IMR-90 (cell line): ENCODE measurements at places on chromosomes 11 and 22. TPM values are rescaled to one million over a fixed set of nuclear protein-coding genes. Genes with fewer than 3 reads are reported as not detected.

DNA sequence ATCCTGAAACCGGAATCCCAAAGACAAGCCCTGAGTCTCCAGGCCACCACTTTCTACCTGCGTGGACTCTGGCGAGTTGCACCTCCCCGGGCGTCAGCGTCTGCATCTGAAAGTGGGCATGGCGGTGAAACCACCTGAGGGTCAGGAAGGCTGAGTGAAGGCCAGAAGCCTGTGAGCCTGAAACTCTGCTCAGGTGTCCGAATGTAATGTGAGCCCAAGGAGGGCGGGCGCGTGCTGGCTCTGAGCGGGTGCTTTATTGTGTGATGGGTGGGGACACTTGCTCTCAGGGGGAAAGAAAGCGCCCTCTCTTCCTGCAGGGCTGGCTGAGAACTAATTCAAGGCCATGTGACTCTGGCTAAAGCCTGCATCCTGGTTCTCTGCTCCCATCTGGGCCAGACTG is 135.6 kb downstream of the ST3GAL4 start:
- no peaks in the 10 kb centered on the region; the same call in 1 of the 2 replicates for H3K4me1 ChIP-seq
- no peak overlapping the region for H3K27ac ChIP-seq
- no peak overlapping the region for H3K4me3 ChIP-seq
- no peak for DNase-seq
- no peaks in the 10 kb centered on the region for H3K27me3 ChIP-seq

- H3K4me3 ChIP-seq: no peak overlapping the region
- no peaks in the 10 kb centered on the region for H3K36me3 ChIP-seq
- no peak overlapping the region for H3K27ac ChIP-seq
Measured at GRCh38 chr11:57936050-57936418, 87.6 kb upstream of the OR9Q1 start.

DNA sequence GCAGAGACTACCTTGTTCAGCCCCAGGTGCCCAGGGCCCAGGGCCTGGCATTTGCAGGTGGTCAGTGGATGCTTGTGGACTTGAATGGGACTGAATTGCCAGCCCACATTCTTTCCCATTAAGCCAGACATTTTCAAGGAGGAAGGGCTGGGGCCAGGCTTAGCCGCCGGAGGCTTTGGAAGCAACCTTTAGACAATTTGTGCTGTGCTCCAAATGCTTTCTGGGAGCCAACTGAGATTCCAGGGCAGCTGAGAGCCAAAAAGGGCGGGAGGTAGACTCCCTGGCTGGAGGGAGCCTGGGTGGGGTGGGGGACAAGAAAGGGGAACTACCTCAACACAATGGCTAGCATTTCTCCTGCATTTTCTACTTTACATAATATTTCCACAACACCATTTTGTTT is 54.8 kb upstream of the TIMP3 start:
- no peak overlapping the region for H3K27ac ChIP-seq
- no peaks in the 10 kb centered on the region for H3K36me3 ChIP-seq
- no peaks in the 10 kb centered on the region for H3K27me3 ChIP-seq

DNA sequence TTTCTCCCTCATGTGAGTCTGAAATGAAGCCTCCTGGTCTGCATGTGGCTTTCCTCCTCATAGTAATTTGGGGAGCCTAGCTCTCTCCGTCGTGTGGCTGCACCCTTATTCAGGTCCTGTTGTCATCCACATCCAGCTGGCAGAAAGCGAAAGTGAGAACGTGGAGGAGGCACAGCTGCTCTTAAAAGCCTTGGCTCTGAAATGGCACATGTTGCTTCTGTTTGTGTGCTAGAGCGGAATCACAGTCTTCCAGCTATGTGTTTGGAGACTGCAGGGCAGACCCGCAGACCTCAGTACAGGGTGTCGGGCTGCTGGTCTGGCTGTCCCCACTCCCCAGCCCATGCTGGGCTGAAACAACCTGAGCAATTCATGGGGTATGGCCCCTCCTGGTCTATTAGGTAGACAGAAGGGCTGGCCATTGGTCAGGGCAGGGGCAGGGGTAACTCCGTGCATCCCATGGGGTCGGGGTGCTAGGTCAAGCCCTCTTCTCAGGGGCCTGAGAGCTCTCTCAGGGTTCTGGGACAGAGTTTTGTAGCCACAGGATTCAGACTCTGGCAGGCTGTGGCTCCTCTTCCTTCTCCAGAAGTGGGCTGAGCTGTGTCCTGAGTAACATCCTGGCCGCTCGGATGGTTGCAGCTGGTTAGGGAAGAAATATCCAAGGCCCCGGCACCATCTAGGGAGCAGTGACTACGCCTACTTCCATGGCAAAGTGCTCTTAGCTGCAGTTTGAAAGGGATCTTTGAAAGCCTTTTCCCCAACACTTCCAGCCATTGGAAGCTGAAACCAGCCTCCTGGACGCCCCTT is 50.6 kb downstream of the C11orf96 start:
- peak; percentile 53 for DNase-seq
- peaks cover 11% of the 10 kb centered on the region for H3K27me3 ChIP-seq
- H3K36me3 ChIP-seq: no peaks in the 10 kb centered on the region
- H3K4me1 ChIP-seq: peaks cover 3% of the 10 kb centered on the region
- H3K27ac ChIP-seq: no peak overlapping the region

GRCh38 chr11:63937713-63938478 is 906 bp upstream of the NAA40 start:
- no peaks in the 10 kb centered on the region for H3K4me1 ChIP-seq
- H3K36me3 ChIP-seq: no peaks in the 10 kb centered on the region
- peak overlapping the region; percentile 90 for H3K4me3 ChIP-seq
- H3K27ac ChIP-seq: no peak overlapping the region; the same call in 1 of the 2 replicates

- no peak overlapping the region for H3K4me3 ChIP-seq
- H3K36me3 ChIP-seq: no peaks in the 10 kb centered on the region
- DNase-seq: no peak
Measured at GRCh38 chr11:47932544-47932943, 47.8 kb upstream of the PTPRJ start.

The MS4A4A gene
- polyA plus RNA-seq: not detected in 2 replicates

The ISX gene
- not detected in 2 replicates for polyA plus RNA-seq

The LDHAL6A gene
- not detected in 2 replicates for polyA plus RNA-seq

The INPP5J gene
- polyA plus RNA-seq: 2.0 and 2.2 TPM in 2 replicates
